ENCODE measurements at places on chromosomes 7 and 10. TPM values are rescaled to one million over a fixed set of nuclear protein-coding genes. Genes with fewer than 3 reads are reported as not detected.

- H3K36me3 ChIP-seq = peaks cover 16% of the 10 kb centered on the region
- peak; percentile 22 for DNase-seq
- H3K27ac ChIP-seq = peak overlapping the region; percentile 90
- peaks cover 17% of the 10 kb centered on the region for H3K4me1 ChIP-seq
- peaks cover 4% of the 10 kb centered on the region for H3K27me3 ChIP-seq
Measured at GRCh38 chr10:42781893-42782445, 626 bp upstream of the BMS1 start.

Gene TFR2
- 9.9 TPM for total RNA-seq

- H3K4me1 ChIP-seq = peaks cover 7% of the 10 kb centered on the region
- H3K27me3 ChIP-seq = no peaks in the 10 kb centered on the region
- H3K27ac ChIP-seq = no peak overlapping the region
- peaks cover 11% of the 10 kb centered on the region for H3K36me3 ChIP-seq
Measured at GRCh38 chr7:102836191-102836919, 76.4 kb upstream of the LRRC17 start.

Gene GRID2IP
- total RNA-seq = 0.21 TPM

Gene MGAM2
- not detected for total RNA-seq

DNA sequence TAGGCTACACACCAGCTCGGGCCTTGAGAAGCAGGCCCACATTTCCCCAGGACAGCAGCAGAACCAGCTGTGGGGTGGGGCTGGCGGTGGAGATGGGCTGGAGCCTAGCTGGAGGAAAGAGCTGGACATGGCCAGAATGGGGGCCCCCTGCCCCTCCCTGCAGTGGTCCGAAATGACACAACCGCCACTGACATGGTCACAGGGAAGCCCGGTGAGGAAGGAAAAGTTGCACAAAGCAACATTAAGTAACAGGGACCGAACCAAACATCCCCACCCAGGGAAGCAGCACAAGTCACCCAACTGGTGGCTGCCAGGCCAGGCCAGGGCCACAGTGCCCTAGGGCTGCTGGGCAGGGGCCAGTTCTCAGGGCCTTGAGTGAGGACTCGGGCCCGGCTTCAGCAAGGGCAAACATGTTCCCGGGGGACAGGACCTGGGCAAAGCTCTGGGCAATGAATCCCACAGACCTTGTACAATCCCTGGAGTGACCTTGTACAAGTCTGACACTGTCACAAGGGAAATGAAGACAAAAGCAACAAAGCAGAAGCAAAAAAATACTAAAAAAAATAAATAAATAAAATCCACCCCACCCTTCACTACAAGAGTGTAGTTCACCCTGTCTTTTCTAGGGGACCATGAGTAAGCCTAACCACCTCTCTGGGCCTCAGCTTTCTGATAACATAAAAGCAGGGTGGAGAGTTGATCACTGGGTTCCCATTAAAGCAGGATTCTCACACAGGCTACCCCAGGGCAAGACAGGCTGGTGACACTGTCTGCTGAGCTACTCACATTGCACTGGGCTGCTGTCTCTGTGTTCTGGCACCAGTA lies 33.0 kb downstream of the PSAP start:
- H3K27me3 ChIP-seq = no peaks in the 10 kb centered on the region
- H3K4me3 ChIP-seq = no peak overlapping the region
- no peak for DNase-seq
- peaks cover 11% of the 10 kb centered on the region for H3K4me1 ChIP-seq
- H3K36me3 ChIP-seq = peaks cover 28% of the 10 kb centered on the region

All from activated CD4-positive, alpha-beta memory T cell treated with anti-CD3 and anti-CD28 coated beads for 36 hours (primary cell).